ENCODE measurements at places on chromosomes 2 and 18. TPM values are rescaled to one million over a fixed set of nuclear protein-coding genes. Genes with fewer than 3 reads are reported as not detected.

DNA sequence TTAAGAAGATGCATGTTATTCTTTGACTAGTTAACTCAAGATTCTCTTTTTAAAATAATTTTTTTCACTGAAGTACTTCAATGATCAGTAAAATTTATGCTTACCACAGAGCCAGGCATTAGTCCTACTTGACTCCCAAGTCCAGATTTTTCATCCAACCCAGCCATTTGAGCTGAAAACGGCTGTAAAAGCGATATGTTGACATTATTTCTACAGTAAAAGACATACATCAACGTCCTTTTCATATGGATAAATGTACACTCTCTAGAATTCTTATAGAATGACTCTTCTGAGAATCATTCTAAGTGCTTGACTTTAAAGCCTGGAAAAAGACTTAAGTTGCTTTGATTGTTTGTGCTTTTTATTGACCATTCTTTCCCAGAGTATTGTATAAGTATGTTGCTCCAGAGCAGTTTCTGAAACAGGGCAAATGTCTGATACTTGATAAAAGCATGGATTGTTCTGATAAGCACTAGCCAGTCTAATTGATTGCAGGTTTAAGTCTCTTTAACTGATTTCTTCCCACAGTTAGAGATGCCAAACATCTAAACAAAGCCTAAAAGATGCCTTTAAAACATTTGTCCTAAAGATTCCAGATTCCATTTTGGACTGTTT lies 90.9 kb downstream of the COL5A2 start:
- DNase-seq, result no peak

DNA sequence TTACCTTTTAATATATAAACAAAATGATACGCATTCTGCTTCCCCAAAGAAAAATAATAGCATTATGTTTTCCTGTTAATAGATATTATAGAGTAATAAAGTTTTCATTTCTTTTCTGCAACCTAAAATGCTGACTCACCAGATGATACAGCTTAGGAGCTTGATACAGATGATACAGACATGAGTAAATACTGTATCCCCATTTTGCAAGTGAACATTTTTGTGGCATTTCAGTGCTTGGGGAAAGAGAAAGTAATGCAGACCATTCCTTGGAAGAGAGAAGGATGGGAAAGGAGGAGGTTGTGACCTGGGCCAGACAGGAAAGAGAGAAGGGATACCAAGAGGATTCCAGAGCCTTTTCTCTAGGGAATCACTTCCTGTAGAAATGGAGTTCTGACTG lies 97.5 kb upstream of the FSHR start:
- DNase-seq, result no peak

- DNase-seq, result no peak
Measured at GRCh38 chr2:230346465-230346864, 19.5 kb downstream of the SP140L start.

DNA sequence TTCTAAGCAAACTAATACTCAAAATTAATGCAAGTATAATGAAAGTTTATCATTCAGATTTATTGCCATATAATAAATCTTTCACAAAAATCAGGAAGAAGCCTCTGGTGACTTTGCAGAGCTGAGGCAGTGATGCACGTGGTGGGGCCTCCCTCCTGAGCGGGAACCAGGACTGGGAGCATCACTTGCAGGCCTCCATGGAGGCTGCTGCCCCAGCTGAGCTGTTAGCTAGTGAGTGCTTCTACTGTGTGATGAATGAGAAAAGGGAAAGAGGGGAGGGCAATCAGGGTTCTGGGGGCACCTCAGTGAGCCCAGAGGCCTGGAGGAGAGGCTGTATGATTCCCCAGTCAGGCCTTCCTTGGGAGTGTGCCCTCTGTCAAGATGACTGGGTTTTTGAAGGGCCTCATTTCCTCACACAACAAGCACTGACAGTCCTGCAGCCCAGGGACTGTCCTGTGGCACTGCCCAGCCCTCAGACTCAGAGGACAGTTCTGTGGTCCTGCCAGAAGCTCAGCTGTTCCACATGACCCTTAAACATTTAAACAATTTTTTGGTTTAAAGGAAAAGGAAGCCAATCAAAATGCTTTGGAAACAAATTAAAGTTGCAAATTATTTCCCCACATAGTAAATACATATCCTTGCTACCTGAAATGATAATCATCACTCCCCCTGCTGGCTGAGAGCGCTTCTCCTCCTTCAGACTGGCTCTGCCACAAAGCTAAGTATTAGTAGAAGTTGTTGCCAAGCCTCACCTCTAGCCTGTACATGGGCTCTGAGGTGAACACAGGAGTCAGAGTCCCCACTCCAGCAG lies 90.9 kb upstream of the SMAD7 start:
- DNase-seq, result no peak

GRCh38 chr2:230602562-230603230 lies 109.9 kb upstream of the CAB39 start:
- DNase-seq, result no peak

DNA sequence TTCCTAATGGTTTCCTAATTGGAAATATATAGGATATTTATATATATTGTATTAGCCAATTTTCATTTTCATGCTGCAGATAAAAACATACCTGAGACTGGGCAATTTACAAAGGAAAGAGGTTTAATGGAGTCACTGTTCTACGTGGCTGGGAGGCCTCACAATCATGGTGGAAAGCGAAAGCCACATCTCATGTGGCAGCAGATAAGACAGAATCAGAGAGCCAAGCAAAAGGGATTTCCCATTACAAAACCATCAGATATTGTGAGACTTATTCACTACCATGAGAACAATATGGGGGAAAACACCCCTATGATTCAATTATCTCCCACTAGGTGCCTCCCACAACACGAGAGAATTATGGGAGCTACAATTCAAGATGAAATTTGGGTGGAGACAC lies 242.5 kb upstream of the NETO1 start:
- DNase-seq, result no peak

DNA sequence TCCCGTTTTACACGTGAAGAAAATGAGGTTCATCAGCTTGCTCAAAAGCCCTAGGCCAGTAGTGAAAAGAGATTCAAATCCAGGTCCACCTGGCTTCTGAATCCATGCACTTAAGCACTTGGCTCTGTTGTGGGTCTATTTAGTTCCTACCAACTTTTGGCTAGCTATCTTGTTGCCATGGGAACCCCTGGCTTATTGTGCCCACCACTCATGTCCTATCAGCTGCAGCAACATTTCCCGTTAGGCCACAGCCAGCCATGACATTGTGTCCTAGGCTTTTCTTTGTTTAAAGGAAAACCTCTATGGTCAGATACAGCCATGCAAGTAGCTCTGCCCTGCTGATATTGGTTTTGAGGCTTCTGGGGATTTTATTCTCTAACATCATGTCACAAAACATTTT lies 49.8 kb downstream of the PLEK start:
- no peak for DNase-seq

GRCh38 chr2:186422226-186422625 lies 63.8 kb upstream of the ZC3H15 start:
- no peak for DNase-seq

DNA sequence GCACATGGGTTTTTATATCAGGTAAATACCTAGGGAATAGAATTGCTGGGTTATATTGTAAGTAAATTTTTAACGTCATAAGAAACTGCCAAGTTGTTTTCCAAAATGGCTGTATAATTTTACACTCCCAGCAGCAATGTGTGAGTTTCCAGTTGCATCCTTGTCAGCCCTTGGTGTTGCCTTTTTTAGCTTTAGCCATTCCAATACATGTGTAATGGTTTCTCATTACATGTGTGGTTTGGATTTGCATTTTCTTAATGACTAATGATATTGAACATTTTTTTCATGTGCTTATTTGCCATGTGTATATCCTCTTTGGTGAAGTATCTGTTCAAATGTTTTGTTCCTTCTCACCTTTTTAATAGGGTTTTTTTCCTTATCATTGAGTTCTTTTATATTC lies 70.8 kb downstream of the ABI2 start:
- DNase-seq, result no peak

GRCh38 chr18:60649842-60650536 lies 277.4 kb upstream of the MC4R start:
- no peak for DNase-seq

- no peak for DNase-seq
Measured at GRCh38 chr2:88450186-88450585, 2.3 kb downstream of the FOXI3 start.

DNA sequence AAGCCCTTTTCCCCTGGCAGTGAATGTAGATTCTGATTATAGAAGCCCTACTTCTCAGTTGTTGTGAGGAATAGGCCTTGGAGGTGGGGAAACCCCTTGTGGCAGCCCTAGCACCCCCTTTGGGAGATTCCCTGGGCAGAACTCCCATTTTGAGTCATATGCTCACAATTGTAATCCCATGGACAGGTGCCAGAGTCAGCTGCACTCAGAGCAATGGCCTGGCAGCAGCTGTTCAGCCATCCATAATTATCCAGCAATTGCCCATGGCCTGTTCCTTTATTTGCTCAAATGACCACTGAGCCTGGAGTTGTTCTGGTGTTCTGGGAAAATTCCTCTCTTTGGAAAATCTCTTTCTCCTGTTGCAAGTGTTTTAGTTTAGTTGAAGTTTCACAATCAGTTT lies 71.7 kb downstream of the PTRHD1 start:
- DNase-seq, result no peak

- DNase-seq, result no peak
Measured at GRCh38 chr18:7064346-7064745, 53.3 kb downstream of the LAMA1 start.

GRCh38 chr2:144924827-144925226 lies 404.9 kb upstream of the ZEB2 start:
- DNase-seq, result no peak

- no peak for DNase-seq
Measured at GRCh38 chr2:240302041-240302440, 133.4 kb upstream of the GPC1 start.

- DNase-seq, result no peak
Measured at GRCh38 chr18:44887227-44887631, 206.5 kb downstream of the SETBP1 start.

- no peak for DNase-seq
Measured at GRCh38 chr2:235640926-235641723, 147.3 kb downstream of the AGAP1 start.

DNA sequence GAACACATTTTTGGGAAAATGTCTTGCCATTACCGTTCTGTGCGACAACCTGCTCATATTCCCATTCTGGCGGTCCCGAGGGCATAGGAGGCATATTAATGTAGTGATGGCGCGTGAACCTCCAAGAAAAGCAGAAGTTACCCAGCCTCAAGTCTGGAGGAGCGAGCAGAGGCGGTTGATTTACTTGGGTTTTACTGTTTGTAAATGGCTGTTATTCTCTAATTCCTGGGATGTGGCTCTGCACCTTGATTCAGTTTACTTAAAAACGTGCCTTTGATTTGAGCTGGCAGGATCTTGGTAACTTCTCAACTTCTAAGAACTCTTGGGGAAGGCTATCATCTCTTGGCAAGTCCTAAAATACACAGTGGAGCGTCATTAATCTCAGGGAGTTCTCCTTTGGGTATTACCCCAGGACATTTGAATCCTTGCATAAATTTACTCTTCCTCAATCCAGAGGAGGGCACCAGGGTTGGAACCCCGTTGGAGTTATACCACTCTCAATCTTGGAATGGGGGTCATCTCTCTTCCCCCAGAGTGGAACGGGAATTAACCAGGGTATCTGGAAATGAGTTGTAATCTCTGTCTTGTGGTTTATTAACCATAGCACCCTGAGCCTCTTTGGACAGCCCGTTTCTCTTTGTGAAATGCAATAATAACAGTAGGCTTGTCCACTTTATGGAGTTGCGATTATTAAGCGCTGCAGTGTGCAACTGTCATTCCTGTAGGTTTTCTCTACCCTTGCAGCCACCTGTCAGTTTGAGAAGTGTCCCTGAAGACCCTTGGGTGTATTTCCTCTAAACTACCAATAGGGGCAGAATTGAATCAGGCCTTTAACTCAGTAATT lies 2.1 kb downstream of the HK2 start:
- DNase-seq, result no peak

DNA sequence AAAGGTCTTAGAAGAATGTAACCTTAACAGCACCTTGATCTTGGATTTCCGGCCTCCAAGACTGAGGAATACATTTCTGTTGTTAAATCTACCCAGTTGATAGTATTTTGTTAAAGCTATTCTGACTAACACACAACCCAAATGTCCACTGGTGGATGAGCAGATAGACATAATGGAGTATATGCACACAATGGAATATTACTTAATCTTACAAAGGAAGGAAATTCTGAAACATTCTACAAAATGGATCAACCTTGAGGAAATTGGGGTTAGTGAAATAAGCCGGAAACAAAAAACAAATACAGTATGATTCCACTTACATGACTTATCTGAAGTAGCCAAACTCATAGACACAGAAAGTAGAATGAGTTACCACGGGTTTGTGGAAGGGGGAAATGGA lies 168.7 kb downstream of the ZNF804A start:
- DNase-seq, result no peak

DNA sequence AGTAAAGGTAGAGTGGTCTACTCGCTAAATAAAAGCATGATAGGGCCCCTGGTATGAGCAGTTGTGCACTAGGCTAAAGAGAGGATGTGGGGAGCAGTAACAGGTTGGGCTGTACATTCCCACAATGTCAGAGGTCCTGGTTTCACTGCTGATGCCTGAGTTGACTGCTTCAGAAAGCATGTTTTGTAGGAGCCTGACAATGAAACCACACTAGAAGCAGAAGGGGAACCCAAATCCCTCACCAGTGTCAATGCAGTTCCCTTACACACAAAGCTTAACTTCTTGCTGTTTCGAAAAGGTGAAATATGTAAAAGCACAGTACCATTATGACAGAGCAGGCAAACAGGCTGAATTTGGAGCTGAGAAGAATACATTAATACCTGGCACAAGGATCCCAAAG lies 291.7 kb upstream of the KYNU start:
- DNase-seq, result no peak

DNA sequence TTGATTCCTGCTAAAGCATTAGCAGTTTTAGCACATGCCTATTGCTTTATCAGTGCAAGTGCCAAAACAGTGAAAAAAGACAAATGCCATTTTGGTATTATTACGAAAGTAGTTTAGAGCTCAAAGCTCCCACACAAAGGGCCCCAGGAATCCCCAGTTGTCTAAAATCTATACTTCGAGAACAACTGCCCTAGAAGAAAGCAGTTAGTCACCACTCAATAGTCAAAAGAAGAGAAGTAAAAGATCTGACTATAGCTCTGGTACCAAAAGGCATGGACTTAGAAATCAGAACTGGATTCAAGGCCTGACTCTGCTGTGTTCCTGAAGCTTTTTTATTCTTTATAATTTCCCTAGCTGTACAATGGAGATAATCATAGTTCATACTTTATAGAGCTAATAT lies 21.8 kb downstream of the SCN3A start:
- DNase-seq, result no peak

GRCh38 chr2:126704434-126705160 lies 48.6 kb downstream of the GYPC start:
- DNase-seq, result no peak

Gene LCLAT1
- 13.0 TPM for total RNA-seq

Gene PIEZO2
- 11.1 TPM for total RNA-seq

Gene PRKAG3
- total RNA-seq, result not detected

Gene ELOA2
- total RNA-seq, result not detected

Gene ADAM17
- total RNA-seq, result 76.9 TPM

Gene KCNG2
- total RNA-seq, result 0.50 TPM

Gene SERPINB12
- total RNA-seq, result not detected

Gene FABP1
- total RNA-seq, result not detected

Gene KCTD1
- 9.0 TPM for total RNA-seq

Gene CDK15
- 4.5 TPM for total RNA-seq

Gene FEZ2
- 44.0 TPM for total RNA-seq

Gene UGT1A4
- total RNA-seq, result not detected

Gene PROM2
- total RNA-seq, result 6.0 TPM
